Activated CD8-positive, alpha-beta T cell treated with anti-CD3 and anti-CD28 coated beads for 36 hours (primary cell): ENCODE measurements at places on chromosomes 4 and X. TPM values are rescaled to one million over a fixed set of nuclear protein-coding genes. Genes with fewer than 3 reads are reported as not detected.

SSX2 gene
- total RNA-seq: not detected

- no peak overlapping the region for H3K27ac ChIP-seq
- no peaks in the 10 kb centered on the region for H3K36me3 ChIP-seq
- H3K4me3 ChIP-seq: no peak overlapping the region
- H3K27me3 ChIP-seq: no peaks in the 10 kb centered on the region
- DNase-seq: no peak
These were observed 44.3 kb downstream of the TASL start for GRCh38 chrX:30533266-30533665.

GRCh38 chr4:16772366-16772850, 126.0 kb downstream of the LDB2 start:
- no peaks in the 10 kb centered on the region for H3K4me1 ChIP-seq
- H3K27me3 ChIP-seq: peaks cover 1% of the 10 kb centered on the region
- H3K4me3 ChIP-seq: no peak overlapping the region
- no peak overlapping the region for H3K27ac ChIP-seq
- no peak for DNase-seq

SPCS3 gene
- total RNA-seq: 153 TPM

DNA sequence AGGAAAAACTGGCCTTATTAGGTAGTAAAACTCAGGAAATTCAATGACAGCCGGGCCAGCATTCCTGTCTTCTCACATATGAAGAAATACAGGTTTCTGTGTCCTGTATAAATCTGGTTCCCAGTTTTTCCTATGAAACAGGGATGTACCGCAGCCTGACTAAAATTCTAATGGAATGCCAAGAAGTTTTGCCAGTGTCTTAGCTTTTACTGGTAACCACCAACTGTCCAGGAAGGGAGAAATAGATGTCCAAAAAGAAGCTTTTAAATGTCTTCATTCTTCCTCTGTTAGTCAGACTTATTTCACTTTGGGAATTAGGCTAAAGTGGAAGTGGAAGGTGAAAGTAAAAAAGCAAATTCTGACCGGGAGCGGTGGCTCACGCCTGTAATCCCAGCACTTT, 108.0 kb upstream of the TBL1X start:
- no peaks in the 10 kb centered on the region for H3K27me3 ChIP-seq
- DNase-seq: no peak
- H3K36me3 ChIP-seq: no peaks in the 10 kb centered on the region
- H3K4me1 ChIP-seq: peaks cover 25% of the 10 kb centered on the region
- H3K4me3 ChIP-seq: no peak overlapping the region
- H3K27ac ChIP-seq: no peak overlapping the region
